ENCODE measurements at places on chromosomes 1 and 21.

DNA sequence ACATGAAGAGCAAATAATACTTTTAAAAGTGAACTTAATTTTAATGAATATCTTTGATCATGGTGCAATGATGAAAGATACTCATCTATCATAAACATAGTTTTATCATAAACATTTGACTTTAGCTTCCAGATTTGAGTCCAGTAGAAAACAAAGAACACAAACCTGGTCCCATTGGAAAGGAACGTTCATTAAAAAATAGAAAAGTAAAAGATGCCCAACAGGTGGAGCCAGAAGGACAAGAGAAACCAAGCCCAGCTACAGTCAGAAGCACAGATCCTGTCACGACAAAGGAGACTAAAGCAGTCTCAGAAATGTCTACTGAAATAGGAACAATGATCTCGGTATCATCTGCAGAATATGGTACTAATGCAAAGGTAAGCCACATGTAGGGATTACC is 55.6 kb upstream of the MYOCOS start:
- DNase-seq = no peak

GRCh38 chr1:25430967-25431881 is 527 bp downstream of the MACO1 start:
- no peak for DNase-seq

DNA sequence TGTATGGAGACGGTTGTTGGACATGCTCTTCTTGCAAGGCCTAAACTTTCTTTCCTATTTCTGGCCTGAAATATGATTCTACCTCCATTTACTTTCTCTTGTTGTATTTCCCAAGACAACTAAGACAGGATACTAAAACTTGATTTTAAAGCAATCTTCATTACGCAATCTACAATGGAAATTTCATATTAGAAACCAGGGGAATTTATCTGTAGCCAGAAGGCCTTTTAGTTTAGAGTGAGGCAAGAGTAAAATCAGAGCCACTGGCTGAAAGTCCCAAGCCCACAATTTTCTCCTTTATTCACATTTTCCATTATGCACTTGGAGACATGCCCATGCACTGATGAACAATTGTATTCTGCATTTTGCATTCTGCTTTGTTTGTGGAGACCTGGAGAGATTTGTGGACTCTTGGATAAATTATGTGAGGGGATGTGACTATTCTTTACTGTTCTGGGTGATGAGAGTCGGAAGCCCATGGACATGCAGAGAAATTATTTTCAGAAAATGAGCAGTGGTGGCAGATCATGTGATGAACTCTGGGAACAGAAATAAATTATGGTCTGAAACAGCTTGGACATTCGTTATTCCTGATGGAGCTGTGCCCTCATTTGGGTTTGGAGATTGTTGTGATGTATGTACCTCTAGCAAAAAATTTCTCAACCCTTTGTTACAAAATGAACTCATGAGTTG is 336.8 kb downstream of the SEC16B start:
- DNase-seq = no peak

GRCh38 chr1:34761776-34762307 is 2.3 kb downstream of the GJB4 start:
- no peak for DNase-seq

GRCh38 chr1:41631154-41631553 is 146.7 kb upstream of the EDN2 start:
- no peak for DNase-seq

DNA sequence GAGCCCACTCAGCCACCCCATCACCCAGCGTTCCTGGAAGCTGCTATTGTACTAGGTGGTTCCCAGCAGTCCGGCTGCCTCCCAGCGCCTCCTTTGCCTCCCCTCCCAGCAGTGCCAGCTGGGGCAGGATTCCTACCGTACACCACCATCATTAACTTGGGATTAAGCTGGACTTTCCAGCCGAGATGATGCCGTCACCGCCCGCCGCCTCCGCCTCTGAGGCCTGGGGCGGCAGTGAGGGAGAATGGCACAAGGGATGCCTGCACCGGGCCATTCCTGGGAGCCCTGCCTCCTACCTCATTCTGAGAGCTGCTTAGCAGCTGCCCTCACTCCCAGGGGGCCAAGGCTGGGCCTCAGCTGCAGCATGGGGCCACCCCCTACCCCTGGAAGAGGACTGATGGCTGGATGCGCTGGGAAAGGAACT is 13.2 kb downstream of the CNTN2 start:
- no peak for DNase-seq

All from right atrium auricular region (tissue), 2 donors.